HS-5 (cell line): ENCODE measurements at places on chromosomes 7 and 10.

- DNase-seq = no peak
Measured at GRCh38 chr7:10300577-10300976, 673.1 kb upstream of the PHF14 start.

DNA sequence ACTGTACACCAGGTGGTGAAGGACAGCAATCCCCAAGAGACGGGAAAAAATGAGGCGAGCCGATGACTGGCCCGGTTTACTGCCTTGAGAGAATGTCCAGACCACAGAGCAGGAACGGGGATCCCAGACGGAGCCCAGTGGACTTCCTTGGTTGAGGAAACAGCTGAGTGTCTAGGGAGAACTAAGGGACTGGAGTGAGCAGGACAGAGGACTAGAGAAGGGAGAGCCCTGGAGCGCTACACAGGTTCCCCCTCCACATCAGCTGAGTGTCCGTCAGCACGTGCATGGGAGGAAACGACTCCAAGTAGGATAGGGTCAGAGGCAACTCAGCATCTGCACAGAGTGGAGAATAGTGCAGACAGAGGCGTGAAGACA, 7.1 kb upstream of the WDR86 start:
- DNase-seq = no peak

- DNase-seq = no peak
Measured at GRCh38 chr10:3792710-3793219, 7.8 kb upstream of the KLF6 start.

DNA sequence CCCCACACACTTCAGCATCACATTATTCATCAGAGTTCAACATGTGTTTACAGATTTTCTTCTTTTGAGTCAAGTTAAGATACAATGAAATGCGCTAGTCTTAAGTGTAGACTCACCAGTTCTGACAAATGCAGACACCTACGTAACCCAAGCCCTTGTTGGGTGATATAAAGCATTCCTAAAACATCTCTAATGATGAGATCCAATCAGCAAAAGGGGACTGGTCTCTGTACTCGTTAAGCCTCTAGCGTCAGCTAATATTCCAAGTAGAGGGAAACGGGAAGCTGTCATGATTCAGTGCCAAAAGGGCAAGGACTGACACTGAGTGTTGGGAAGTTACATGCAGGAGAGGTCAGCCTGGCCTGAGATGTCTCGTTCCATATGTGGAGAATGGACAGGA, 38.7 kb upstream of the TRIL start:
- DNase-seq = no peak

GRCh38 chr10:44386546-44387052, 1.7 kb upstream of the CXCL12 start:
- no peak for DNase-seq

DNA sequence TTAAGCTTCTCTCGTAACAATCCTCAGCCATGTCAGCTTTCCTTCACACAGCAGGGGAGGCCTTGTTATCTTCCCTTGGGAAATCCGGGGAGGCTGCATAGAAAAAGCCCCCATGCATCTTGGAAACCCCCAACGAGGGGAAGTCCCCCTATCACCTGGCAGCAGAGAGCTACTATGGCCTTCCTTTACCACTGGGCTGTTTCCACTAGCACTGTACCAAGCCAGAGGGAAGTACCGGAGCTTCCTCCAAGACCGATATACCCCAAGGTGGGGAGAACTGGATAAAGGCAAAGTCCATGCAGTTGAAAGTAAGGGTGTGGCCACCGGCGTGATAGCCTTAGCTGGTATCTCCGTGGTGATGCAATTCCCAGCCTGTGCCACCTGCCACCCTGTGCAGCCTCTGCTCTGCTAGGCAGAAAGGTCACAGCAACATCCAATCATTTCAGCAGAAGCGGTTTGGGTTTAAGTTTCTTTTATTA, 4.4 kb upstream of the CLIP2 start:
- no peak for DNase-seq

DNA sequence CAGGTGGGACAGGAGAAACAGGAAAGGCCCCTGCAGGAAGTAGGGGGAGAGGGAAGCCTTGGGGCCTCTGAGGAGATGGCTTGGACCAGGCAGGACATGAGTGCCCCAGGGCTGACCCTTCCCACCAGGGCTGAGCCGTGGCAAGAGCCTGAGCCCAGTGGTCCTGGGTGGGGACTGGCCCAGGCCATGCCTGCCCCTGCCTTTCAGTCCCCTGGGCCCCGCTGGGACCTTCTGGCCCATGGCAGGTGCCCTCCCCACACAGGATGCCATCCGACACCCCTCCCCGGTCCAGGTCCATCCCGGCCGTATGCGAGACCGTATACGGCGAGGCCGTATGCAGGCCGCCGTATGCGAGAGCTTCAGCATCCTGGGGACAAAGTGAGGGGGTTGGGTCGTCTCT, 2.0 kb downstream of the GRIFIN start:
- no peak for DNase-seq

- no peak for DNase-seq
Measured at GRCh38 chr7:115350764-115351163, 428.9 kb downstream of the MDFIC start.

GRCh38 chr10:119655566-119656001, 4.4 kb downstream of the BAG3 start:
- DNase-seq = no peak

- DNase-seq = no peak
Measured at GRCh38 chr10:42111661-42112330, 526.6 kb downstream of the ZNF33B start.

DNA sequence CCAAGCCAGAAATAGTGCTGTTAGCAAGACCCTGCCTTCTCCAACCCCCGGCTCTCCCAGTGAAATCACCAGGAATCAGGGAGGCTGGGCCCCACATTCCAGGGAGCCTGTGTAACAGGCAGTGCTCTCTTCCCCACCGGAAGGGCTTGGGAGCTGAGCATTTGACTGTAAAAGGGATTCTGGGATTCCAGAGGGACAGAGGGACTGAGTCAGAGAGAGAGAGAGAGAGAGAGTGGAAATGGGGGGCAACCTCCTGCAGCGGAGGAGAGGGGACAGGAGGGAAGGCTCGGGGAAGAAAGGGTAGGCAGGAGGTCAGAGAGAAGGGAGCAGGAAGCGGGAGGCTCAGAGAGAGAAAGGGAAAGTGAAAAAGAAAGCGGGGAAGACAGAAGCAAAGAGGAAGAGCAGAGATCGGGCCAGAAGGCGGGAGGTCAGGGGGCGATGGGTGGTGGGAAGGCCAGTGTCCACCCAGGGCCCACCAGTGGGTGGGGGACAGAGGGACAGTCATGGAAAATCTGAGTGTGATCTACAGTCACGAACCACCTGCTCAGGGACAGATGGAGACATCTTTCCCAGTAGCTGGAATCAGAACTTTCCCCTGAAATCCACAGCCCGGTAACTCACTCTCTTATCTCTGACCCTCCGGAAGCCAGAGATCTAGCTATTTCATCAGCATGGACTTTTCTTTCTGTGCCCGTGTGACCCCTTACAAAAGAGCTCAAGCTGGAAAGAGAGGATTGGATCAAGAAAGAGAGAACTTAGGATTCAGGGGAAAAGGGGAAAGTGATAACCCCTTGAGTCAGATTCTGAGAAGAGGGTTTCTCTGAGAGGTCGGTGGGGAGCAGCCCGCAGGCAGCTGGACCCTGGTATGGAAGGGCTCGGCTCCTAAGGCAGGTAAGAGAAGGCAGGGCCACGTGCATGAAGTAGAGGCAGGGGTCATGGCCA, 4.6 kb upstream of the SERPINE1 start:
- peak; percentile 87 for DNase-seq

- no peak for DNase-seq
Measured at GRCh38 chr7:50682079-50682478, 100.6 kb downstream of the GRB10 start.

DNA sequence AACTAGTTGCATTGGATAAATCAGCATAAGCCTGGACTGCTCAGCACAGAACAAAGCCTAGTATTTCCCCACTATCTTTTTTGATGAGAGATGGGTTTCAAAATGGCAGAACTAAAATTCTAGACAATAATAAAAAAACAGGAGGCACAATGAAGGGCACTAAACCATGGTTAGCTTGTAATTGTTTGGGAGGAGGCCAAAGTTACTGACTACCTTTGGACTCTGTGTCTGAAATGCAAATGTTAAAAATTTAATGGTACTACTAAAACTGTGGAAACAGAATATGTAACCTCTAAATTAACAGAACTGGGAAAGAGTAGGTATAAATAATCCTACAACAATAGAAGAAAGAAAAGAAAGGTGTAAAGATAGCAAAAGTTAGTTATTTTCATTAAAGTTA, 13.0 kb downstream of the ADAM12 start:
- no peak for DNase-seq

DNA sequence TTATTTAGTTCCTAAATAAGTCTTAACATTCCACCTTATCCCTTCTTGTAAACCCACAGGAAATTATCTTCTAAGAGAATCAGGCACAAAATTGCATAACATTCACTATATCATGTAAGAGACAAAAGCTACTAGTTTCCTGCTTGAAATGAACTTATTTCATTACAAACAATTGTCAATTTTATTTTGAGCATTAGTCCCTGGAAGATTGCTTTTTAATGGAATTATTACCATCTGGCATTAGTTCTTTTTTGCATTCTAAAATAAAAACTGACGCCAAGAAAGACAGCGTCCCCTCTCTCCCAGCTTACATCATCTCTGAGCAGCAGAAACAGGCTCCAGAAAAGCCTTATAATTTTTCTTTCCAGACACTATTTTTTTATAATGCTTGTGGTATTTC, 121.8 kb downstream of the NOC3L start:
- DNase-seq = no peak

- no peak for DNase-seq
Measured at GRCh38 chr10:67664942-67665341, 31.1 kb downstream of the CTNNA3 start.

DNA sequence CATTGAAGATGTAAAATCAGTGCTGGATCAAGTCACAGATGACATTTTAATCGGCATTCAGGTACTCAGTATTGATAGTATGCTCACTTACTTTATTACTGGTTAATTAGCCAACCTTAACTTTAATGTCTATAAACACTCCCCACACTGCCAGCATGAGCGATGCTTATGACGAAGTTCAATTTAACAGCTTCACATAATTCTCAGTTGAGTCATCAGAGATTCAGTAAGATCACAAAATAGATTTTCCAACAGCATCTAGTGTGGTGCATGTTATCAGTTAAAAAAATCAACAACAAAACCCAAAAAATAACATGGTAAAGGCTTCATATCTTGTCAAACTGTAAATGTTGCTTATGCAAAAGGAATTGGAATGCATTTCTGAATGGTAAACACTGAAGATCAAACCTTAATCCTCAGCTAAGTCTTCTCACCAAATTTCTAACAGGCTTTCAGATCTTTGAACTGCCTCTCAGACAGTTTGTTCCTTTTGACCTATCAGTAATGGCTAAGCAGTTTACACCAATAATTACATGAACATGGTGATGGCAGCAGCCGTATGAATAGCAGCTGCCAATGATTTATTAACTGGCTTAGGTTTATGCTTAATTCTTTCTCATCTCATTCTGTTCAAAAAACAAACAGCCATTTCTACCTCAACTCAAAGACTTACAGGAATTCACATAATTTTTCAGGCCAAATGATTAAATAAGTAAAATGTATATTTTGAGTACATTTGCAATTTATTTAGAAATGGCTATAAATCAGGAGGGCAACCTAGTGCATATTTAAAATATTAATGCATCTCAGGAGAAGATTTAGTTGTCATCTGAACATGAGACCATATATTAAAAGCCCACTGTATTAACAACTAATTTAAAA, 98.5 kb downstream of the CABCOCO1 start:
- DNase-seq = peak; percentile 64

DNA sequence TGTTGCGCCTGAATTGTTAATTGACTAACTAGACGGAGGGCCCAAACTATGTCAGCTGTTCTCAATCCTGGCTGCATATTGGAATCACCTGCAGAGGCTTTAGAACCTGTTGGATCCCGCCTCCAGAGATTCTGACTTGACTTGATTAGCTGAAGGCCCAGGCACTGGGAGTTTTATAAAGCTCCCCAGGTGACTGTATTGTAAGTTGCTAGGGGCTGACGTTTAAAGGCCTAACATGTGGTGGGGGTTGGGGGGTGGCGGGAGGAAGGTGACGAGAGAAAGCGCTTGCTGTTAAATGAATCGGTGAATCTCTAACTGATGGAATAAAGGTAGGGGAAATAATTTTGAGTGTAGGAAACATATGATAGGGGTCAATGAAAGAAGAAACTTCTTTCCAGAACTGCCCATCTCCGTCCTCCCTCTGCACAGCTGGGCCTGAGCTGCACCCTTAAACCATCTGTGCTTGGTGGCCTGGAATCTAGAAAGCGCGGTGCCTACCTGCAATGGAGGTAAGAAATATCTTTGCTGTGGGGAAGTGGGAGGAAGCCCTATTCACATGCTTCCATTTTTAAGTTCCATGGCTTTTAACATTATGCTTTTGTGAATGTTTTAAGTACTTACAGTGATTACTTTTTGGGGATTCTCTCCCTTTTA, 225.0 kb upstream of the FAM3C start:
- no peak for DNase-seq

- DNase-seq = no peak
Measured at GRCh38 chr7:48091506-48092433, 2.7 kb downstream of the UPP1 start.

- peak; percentile 41 for DNase-seq
Measured at GRCh38 chr10:82981137-82981723, 1106.2 kb downstream of the NRG3 start.

DNA sequence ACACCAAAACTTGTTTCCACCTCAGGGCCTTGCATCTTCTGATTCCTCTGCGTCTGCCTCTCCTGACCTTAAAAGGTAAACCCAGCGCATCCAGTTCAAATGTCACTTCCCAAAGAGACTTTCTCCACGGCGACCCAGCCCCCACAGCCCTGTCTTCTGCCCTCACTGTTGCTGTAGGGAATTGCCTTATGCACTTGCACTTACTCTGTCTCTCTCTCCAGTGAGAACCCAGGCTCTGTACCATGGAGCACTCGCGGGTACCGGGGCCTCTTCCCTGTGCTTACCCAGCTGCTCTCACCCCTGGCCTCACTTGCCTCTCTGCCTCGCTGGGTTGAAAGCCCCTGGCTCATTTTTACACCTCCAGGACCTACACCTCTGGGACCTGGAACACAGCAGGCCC, 48.4 kb downstream of the AOC1 start:
- no peak for DNase-seq

DNA sequence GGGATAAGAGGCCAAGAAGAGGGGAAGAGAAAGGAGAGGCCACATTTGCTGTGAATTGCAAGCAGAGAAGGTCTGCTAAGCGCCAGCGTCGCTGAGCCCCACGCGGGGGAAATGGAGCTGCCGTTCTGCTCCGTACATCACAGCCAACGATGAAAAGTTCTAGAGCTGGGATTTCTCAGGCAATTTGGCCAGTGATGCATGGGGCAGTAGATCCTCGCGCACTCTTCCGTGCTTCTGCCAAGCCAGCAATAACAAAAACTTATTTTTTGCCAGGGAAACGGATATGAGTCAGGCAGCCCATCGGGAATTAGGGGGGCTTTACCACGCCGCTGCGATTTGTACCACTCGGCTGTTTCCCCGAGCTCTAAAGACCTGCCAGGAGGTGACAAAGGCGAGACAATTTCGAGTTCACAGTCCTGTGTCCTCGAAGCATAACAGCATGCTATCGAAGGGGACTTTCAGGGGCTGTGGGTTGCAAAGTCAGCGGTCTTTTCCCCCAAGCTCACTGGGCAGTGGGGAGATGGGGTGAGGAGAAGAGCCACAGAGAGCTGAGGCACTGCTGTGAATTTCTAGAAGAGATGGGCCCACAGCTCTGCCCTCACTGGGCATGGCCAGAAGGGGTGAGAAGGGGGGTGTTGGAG, 30.0 kb upstream of the SLF2 start:
- no peak for DNase-seq

GRCh38 chr7:151917791-151918509, 38.3 kb upstream of the GALNTL5 start:
- DNase-seq = no peak

GRCh38 chr10:102312683-102313082, 67.4 kb downstream of the GBF1 start:
- DNase-seq = no peak
